T1000 (cell line): ENCODE measurements at places on chromosomes 3 and 15.

- DNase-seq: no peak
Measured at GRCh38 chr15:95921404-95921803, 409.1 kb upstream of the NR2F2 start.

- DNase-seq: no peak
Measured at GRCh38 chr3:48514431-48515227, 10.7 kb upstream of the SHISA5 start.

DNA sequence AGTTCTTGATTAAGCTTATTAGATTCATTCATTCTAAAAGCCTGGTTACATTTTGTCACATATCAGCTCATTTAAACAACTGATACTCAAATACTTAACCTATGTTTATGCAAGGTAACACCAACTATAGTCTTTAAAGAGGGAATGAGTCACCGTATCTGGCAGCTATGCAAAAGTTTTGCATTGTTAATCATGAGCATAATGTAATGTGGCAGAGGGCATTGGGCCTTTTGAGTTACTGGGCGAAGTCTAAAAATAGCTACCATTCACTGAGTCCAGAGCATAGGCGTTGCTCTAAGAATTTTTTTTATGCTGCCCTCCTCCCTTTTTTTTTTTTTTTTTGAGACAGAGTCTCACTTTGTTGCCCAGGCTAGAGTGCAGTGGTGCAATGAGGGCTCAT lies 277.7 kb upstream of the ZNF717 start:
- peak; percentile 43 for DNase-seq

- no peak for DNase-seq
Measured at GRCh38 chr15:64515196-64515595, 54.8 kb downstream of the ZNF609 start.

GRCh38 chr15:75718328-75718727 lies 5.7 kb upstream of the CSPG4 start:
- peak; percentile 43 for DNase-seq

DNA sequence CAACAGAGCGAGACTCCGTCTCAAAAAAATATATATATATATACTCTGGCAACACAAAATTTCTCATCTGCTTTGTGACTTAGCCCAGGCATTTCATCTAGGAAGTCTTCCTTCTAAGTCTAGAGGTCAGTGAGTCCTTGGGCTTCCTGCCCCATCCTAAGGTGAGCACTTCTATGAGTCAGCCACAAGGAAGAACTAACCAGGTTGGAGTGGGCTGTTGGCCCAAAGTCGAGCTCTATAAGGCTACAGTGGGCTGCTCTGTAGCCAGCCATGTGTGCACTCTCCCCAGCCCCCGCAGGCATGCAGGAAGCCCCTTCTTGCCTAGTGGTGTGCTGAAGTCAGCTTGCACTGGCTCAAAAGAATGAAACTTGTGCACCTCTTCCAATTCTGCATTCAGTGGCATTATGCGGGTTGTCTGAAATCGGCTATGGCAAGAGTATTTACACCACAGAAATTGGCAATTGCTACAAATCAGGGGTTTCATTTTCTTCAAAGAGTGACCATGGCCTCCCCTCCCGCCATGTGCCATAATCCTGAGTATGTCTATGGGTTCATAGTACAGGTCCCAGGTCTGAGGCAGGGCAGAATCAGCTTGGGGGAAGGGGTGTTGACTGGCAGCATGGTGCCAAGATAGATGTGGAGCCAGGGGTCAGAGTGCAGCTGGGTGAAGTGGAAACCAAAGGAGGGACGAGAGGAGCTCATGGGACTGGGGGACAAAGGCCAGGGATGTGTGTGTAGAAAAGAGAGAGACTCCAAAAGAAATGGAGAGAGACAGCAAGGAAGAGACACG lies 22.0 kb upstream of the LOXL1 start:
- DNase-seq: no peak

- no peak for DNase-seq
Measured at GRCh38 chr3:151878465-151878864, 5.0 kb downstream of the SUCNR1 start.

- no peak for DNase-seq
Measured at GRCh38 chr3:183731611-183732010, 34.0 kb downstream of the YEATS2 start.

DNA sequence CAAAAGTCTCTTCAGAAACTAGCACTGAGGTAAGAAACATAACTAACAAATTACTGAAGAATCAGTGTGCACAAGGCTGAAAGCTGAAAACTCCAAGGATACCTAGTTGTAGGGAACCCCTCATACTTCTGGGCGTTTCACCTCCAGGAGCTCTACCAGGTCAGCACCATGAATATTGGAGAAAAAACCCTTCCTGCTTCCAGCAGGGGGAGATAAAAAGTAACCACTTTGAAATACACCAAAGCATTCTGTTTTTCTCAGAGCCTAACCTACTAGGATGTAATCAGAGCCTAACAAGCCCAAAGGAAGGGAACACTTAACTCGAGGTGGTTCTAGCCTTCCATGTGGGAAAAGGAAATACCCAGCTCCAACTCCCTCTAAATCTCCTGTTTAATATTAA lies 175.8 kb upstream of the MME start:
- DNase-seq: no peak

- no peak for DNase-seq
Measured at GRCh38 chr3:122606330-122606729, 28.9 kb downstream of the PARP15 start.

DNA sequence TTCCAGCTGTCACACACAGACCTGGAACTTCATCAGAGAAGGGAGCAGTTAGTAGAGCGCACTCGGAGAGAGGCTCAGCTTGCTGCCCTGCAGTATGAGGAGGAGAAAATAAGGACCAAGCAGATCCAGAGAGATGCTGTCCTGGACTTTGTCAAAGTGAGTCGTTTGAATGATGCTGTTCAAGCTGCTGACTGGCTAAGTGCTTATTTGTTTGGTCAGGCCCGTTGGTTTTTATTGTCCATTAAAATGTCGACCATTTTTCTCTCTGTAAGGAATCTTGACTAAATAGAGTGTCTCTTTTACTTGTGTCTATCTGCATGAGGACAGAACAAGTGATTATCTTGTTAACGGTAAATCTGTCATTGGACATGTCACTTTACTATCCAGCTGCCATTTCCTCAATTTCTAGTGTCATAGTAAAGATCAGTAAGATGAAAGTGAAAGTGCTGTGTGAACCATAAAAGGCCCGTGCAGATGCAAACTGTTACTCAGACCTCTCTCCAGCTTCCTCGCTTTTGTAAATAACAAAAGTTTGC lies 56.9 kb downstream of the LRCH3 start:
- no peak for DNase-seq

GRCh38 chr3:55481744-55482495 lies 5.2 kb downstream of the WNT5A start:
- no peak for DNase-seq

DNA sequence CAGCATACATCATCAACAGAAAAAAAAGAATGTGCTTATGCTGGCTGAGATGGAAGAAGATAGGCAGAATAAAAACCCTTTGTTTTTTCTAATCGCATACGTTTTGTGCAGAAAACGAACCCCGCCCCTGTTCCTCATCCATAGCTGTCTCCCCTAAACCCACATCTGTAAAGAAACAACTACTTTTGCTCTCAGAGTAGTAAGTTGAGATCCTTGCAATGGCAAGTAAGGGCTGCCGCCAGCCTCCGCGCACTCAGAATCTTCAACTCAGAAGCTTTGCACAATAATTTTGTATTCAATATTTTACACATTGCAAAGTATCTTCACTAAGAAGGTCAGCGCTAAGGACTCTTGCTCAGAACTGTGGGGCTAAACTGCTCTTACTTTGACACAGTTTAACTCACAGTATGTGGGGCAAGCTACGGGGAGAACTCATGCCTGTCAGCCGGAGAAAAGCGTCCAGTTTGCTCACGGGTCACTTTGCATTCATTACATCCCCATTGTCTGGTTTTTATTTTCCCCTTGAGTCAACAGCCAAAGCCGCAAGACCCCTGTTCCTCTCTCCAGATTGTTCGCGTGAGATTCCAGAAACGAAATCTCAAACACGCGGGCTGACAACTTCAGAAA lies 1.0 kb downstream of the LYSMD4 start:
- no peak for DNase-seq

DNA sequence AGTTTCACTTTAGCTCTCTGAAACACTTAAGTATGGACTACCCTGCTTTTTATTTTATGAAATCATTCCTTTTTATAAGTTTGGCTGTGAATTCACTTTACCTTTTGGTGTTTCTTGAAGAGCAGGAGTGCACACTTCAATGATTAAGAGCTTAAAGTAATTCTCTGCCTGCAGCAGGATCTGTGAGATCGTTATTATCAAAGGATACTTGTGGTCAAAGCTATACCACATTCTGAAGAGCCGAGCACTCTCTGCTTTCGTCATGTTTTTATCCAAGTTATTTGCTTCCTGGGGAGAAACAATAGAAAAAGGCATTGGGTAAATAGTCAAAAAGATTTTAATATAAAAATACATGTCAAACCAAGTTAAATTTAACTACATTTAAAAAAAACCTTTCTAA lies 243.7 kb downstream of the CHST2 start:
- DNase-seq: no peak

GRCh38 chr3:127637546-127637945 lies 8.6 kb downstream of the PODXL2 start:
- DNase-seq: no peak

DNA sequence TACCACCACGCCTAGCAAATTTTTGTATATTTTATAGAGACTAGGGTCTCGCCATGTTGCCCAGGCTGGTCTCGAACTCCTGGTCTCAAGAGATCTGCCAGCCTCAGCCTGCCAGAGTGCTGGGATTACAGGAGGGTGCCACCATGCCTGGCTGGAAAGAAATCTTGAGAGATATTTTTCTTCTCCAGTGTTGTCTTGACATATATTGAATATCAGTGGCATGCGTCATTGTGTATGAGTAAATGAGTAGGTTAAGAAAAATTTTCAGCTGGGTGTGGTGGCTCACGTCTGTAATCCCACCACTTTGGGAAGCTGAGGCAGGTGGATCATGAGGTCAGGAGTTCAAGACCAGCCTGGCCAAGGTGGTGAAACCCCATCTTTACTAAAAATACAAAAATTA lies 3.5 kb upstream of the PIF1 start:
- no peak for DNase-seq

- no peak for DNase-seq
Measured at GRCh38 chr3:16113704-16114103, 60.8 kb upstream of the GALNT15 start.

DNA sequence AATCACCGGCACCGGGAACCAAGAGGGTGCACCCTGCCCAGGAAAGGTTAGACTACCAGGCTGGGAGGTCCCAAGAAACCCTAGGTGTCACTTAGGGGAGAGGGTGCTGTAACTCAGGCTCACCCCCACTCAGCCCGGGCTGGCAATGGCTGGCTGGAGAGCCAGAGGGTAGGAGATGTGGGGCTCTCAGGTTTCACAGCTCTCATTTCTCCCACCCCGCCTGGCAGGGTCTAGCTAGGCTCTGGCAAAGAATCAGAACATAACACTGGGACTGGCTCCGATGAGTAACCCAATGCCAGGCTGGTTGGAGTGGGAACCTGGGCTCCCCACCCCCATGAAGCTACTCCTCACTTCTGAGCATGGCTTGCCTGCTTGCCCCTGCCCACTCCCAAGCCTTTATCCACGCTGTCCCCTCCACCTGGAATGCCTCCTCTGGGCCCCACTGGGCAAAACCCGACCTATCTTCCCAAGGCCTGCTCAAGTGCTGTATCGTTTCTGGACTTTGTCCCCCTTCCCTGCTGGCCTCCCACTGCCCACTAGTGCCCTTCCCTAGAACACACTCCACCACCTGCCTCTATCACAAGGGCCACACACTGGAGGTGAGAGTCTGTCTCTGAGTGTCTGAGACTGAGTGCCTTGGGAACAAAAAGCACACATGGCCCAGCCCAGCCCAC lies 2.0 kb downstream of the CIB2 start:
- DNase-seq: no peak

- DNase-seq: no peak
Measured at GRCh38 chr15:76108021-76108723, 48.4 kb downstream of the TMEM266 start.

DNA sequence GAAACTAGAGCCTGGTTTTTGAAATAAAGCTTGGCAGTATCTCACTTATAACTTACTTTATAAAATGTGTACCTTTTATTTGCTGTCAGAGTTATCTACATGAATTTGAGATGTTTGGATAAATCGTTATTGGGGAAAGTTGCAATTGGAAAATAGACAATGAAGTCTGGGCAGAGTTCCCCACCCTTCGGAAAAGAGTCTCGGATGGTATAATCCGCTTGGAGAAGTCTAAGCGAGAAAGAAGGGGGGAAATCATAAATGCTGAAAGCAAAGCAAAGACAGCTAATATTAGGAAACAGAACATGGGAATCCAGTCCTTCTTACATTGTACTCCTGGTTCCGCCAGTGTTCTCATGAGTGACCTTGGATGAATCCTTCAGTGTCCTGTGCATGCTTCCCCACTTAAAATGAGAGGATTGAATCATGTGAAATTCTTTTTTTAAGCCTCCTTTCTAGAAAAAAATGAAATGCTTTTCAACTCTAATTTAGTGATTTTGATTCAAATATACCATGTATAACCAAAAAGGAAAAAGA lies 162.4 kb downstream of the ATG7 start:
- no peak for DNase-seq

- DNase-seq: no peak
Measured at GRCh38 chr3:194984066-194984465, 286.9 kb downstream of the XXYLT1 start.

GRCh38 chr15:80694611-80695098 lies 455 bp upstream of the ABHD17C start:
- DNase-seq: no peak

DNA sequence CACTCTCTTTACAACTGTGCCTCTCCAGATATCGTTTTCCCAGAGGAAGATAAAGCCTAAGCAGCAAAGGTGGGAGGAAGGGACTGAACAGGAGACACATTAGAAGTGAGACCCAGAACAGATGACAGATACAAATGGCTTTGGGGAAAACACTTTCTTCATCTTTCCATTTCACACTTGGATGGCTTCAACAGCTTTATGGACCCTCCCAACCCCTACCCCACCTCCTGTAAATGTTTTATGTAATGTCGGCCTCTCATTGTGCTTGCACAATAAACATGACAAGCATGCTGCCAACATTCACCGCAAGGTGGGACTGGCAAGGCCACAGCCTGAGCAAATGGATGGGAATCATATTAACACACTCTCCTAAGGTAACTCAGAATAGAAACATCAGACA lies 1088.6 kb downstream of the TUSC7 start:
- DNase-seq: no peak

DNA sequence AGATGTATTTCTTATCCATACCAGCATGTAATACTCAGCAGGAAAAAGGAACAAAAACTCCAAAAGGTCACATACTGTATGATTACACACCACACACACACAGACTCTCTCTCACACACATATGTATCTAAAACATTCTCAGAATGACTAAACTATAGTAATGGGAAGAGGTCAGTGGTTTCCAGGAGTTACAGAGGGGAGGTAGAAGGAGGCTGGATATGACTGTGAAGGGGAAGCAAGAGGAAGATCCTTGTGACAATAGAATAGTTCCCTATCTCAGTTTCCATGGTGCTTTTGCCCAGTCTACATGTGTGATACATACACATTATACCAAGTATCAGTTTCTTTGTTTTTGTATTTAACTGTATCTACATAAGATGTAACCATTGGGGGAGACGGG lies 190.1 kb downstream of the IL5RA start:
- no peak for DNase-seq

- DNase-seq: no peak
Measured at GRCh38 chr3:100844063-100844936, 135.0 kb downstream of the TFG start.
